Stimulated activated CD8-positive, alpha-beta memory T cell treated with anti-CD3 and anti-CD28 coated beads, Interleukin-4, amount 100 ng/mL, for 24 hours (primary cell): ENCODE measurements at places on chromosomes 7 and 10.

DNA sequence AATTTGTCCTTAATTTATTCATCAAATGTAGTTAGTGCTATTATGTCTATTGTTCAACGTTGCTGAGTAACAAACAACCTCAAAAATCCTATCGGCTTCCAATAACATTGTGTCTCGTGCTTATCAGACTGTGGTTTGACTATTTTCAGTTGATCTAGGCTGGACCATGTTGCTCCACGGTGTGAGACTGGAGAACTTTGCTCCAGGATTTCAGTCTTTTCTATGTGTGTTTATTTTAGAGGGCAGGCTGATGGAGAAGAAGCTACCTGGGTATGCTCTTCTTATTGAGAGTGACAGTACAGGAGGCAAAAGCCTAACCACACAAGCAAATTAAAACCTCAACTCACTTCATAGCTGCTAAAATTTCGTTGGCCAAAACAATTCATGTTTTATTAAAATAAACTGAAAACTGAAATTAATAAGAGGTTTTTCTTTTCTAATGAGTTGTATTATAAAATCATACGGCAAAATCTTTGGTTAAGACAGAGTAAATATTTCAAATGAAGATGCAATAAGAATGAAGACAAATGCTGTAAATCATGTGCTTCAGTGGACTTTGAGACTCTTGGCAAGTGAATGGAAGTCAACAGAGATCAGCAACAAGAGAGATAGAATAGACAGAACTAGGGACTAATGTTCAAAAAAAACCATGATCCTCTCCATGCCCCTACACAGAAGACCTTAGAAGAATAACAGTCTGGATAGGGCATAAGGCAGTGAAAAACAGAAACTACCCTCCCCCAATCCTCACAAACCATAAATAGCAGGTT lies 418.0 kb upstream of the ETV1 start:
- DNase-seq: no peak

DNA sequence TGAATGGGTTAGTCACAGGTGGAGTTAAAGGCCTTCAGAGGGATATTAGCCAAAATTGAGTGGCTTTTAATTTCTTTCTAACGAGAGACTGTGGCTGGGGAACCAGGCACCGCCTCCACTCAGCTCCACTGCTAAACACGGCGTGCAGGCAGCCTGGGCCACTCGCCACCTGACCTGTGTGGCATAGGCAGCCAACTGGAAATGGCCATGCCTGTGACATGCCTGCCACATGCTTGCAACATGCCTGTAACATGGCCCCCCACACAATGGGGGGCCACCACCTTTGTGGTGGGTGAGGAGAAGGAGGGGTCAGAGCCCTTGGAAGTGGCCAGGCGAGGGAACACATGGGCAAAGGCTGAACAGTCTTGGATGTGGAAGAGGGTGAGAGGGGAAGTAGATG lies 60.1 kb upstream of the PAX2 start:
- no peak for DNase-seq

- DNase-seq: no peak
These were observed 7.9 kb downstream of the ZNF22 start for GRCh38 chr10:45008524-45009161.

GRCh38 chr10:63553031-63553430 lies 31.8 kb downstream of the REEP3 start:
- no peak for DNase-seq

GRCh38 chr7:90532231-90532929 lies 62.9 kb downstream of the PTTG1IP2 start:
- DNase-seq: no peak

DNA sequence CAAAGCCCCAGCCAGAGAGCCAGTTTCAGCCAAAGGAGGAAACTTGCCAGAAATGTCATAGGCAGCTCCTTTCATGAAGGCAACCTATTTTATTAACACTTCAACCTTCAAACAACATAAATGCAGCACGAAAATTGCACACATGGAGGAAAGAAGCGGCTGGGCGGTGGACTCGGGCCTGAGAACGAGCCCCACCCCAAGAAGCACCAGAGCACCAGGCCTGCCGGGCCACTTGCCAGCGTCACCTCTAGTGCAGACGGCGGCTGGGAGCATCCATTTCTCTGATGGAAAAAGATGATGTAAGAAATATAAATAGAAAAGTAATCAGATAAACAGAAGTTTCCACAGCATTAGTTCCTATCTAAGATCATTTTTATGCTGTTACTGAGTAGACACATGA lies 100.0 kb downstream of the TCERG1L start:
- DNase-seq: no peak

DNA sequence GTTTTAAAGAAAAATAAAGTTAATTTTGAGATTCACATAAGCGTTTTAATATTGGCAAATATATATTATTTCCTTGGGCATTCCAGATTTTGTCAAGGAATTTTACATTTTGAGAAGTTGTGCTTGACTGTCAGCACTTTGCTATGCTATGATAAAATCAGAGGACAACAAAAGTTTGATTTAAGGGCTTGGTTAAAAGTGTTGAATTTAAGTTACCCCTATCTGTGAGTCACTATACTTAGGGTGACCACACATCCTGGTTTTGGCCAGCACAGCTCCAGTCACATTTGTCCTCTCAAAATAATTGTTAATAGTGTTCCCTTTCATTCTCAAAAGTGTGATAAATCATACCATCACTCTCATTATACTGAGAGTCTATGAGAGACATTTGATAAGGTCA lies 34.2 kb upstream of the ANK3 start:
- DNase-seq: no peak

- no peak for DNase-seq
These were observed 133.5 kb downstream of the VIPR2 start for GRCh38 chr7:159010937-159011721.

DNA sequence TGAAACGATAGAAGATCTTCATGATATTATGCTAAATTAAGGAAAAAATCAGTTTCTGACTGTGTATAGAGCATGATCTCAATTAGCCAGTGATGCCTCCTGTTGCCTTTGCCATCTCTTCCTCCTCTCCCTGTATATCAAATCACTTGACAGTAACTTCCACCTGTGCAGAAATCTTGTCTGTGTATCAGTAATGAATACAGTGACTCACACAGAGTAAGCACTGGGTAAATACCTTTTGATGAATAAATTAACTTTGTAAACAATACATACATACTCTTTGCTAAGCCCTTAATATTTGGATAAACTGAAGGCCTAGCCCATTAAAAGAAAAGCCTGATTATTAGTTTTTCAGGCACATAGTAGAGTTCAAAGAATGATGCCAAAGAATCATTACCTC lies 610.6 kb upstream of the NRP1 start:
- no peak for DNase-seq

DNA sequence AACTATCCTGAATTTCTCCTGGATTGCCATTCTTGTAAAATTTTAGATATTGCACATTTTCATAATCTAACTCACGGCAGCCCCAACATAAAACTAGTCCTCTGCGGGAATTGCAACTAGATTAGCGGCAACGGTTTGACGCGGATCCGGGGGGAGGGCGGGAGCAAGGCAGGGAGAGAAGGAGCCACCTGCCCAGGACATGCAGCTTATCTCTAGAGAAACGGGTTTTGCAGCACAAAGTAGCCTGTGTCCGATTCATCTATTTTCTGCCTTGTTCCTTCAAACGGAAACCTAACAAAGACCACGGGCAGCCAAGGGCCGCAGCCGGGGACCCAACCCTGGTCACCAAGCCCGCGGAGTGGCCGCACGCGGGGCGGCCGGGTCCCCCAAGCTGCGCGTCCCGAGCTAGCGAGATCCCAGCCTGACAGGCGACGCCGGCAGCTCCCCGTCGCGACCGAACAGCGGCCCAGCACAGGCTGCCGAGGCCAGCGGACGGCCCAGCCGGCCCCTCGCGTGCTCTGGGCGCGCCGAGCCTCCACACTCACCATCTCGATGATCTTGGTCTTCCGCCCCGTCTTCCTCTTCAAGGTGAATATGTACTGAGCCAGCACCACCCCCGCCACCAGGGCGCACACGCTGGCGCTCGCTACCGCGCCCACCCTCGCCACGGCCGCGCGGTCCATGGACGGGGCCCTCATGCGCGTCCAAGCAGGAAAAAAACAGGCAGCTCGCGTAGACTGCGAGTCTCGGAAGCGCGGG lies at the start of gene NT5C3A:
Gene NT5C3A, minus strand, starts transcription at position 754 of the 759 bp plus-strand sequence. Its CDS starts 71 bp downstream, at position 683.
- DNase-seq: peak; percentile 16

DNA sequence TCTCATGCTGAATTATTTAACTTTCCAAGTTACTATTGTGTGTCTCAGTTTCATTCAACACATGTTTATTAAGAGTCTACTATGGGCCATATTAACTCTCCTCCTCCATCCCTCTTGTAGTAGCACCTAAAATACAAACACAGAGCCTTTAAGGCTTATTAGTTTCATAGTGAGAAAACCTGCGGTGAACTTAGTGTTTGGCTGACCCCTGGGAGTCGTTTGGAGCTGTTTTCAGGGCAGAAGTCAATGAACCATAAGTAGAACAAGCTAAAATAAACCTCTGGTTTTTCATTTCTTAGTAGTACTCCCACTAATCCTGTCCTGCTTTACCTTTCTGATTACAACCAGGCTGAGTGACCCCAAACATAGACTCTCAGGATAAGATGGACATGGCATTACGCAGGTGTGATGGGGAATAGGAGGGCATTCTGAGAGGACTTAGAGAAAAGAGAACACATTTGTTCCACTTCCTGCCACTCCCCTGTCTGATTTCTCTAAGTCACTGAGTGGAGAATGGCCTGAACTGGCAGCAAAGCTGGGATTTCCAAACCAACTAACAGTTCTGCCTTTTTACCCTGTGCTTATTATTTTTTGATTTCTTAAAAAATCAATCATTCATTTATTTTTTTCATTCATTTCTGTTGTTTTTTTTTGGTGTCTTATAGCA lies 74.5 kb downstream of the LRMDA start:
- no peak for DNase-seq

DNA sequence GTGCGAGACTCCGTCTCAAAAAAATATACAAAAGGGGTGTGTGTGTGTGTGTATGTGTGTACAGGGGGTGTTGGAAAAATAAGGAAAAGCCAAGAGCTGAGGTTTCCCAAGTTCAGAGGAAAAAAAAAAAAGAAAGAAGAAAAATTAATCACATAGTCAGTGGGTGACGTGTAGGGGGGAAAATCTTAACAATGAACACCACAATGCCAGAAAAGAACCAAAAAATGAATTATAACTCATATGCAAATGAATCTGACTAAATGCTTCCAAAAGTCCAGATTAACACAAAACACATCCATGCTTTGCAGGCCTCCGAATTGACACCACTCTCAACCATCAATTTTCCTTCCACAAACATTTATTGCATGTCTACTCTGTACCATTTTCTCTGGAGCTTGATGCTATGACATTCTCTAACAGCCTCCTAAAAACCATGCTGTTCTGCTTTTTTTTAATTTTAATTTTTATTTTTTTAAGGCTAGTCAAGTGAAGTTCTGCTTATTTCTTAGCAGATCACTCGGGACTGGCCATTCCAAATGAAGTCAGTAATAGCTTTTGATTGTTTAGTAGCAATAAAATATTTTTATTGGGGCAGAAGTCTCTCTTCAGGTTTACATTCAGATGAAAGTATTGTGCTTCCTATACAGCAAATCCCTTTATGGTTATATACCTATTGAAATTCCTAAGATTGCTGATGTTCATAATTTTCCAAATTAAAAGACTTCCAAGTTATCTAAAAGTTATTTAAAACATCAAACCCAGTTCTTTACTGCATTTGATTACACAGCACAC lies 133.8 kb downstream of the CNOT4 start:
- no peak for DNase-seq

- DNase-seq: no peak
These were observed 194.7 kb upstream of the BMPER start for GRCh38 chr7:33710608-33711007.

GRCh38 chr7:32535162-32535702 lies 39.9 kb downstream of the AVL9 start:
- no peak for DNase-seq

DNA sequence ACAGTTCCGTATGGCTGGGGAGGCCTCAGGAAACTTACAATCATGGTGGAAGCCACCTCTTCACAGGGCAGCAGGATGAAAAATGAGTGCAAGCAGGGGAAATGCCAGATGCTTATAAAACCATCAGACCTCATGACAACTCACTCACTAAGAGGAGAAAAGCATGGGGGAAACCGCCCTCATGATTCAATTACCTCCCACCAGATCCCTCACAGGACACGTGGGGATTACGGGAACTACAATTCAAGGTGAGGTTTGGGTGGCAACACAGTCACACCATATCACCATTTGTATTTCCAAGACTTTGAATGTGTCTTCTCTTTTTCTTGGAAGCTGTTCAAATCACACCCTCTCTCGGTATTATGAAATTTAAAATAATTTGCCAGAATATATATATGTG lies 80.1 kb downstream of the SEMA3D start:
- DNase-seq: no peak

DNA sequence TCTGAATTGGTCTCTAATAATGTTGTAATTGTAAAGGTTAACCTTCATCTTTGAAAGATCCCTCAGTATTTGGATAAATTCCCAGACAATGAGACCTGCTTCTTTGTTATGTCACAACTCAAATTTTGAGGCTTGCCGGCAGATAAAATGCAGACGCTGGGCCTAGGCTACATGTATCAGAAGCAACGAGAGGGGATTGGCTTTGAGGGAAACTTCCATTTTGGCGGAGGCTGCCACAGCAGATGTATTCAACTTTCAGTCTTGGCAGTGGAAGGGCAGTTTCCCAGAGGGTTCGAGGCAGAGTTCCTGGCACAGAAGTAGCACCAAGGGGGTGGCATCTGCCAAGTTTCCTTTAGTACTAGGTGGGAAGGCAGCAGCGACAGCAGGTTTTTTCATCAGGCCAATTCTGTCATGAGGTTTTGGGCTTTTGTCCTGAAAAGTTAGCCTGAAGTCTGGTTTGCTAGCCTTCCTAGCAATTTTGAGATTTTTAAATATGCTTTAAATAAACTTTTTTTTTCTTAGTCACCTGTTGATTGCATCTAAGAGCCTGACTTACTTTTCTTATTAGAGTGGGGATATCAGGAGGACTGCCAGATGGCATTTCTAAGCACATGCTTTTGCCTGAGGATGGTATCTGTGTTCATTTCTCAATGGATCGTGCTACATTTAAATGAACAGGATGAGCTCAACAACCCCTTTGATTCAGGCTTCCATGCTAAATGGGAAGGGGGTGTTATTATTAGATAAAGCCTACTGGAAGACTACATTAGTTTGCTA lies 89.5 kb upstream of the FAM3C start:
- DNase-seq: no peak

GRCh38 chr7:895451-896052 lies 19.2 kb downstream of the GET4 start:
- no peak for DNase-seq
